ENCODE measurements at places on chromosomes 6 and 20. TPM values are rescaled to one million over a fixed set of nuclear protein-coding genes. Genes with fewer than 3 reads are reported as not detected.

CTCFL gene
- total RNA-seq, result not detected

CFAP61 gene
- total RNA-seq, result not detected

SLC17A2 gene
- total RNA-seq, result not detected

C6orf132 gene
- 3.1 TPM for total RNA-seq

GRM1 gene
- total RNA-seq, result not detected

ENPP5 gene
- total RNA-seq, result 4.0 TPM

IRF4 gene
- 1.6 TPM for total RNA-seq

APOBEC2 gene
- not detected for total RNA-seq

ATXN1 gene
- 77.3 TPM for total RNA-seq

ENPP4 gene
- 20.4 TPM for total RNA-seq

FAM209A gene
- total RNA-seq, result 1.0 TPM

SLC17A3 gene
- total RNA-seq, result not detected

ACTL10 gene
- 0.96 TPM for total RNA-seq

SRC gene
- 72.4 TPM for total RNA-seq

MAS1L gene
- 0.60 TPM for total RNA-seq

ZC2HC1B gene
- total RNA-seq, result not detected

All from aorta (tissue), 5 donors.